ENCODE measurements at places on chromosomes 5 and 9. TPM values are rescaled to one million over a fixed set of nuclear protein-coding genes. Genes with fewer than 3 reads are reported as not detected.
A peak's percentile ranks its signal among the peaks of the same experiment; 100 is the strongest.

SLC6A7 gene
- total RNA-seq: not detected

IL9 gene
- total RNA-seq: not detected

PCDHB15 gene
- 4.8 TPM for total RNA-seq

KCNV2 gene
- total RNA-seq: not detected

IFNA13 gene
- total RNA-seq: not detected

SETD9 gene
- 20.8 TPM for total RNA-seq

RGMB gene
- 198 TPM for total RNA-seq

XPA gene
- total RNA-seq: 23.0 TPM

GRCh38 chr5:15387931-15388524 is 112.0 kb upstream of the FBXL7 start:
- H3K4me3 ChIP-seq: no peak overlapping the region
- no peaks in the 10 kb centered on the region for H3K36me3 ChIP-seq
- H3K27ac ChIP-seq: no peak overlapping the region
- no peaks in the 10 kb centered on the region for H3K27me3 ChIP-seq

DNA sequence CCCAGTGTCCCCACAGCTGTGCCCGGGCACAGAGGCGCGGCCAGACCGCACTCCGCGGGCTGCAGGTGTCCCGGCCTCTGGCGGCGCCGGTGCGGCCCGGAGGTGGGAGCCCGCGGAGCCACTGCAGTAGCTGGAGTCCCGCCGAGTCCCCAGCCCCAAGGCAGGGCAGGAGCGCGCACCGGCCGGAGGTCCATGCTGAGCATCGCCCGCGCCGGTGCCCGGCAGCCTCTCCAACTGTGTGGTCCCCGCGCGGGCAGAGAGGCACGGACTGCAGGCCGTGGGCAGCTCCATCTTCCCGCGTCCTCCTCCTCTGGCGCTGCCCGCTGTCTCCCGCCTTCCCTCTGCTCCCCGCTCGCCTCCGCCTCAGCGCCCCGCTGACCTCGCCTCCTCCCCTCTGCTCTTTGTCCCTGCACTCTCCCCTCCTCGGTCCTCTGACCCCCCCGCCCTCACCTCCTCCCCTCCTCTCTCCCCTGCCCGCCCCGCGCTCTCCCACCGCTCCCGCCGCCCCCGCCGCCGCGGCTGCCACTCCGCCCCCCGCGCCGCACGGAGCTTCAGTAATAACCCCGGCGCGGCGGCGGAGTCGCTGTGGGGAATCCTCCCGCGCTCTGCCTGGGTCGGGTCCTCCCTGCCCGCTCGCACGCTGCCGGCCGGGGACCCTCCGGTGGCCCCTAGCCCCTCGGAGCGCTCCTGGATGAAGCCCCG is at the start of gene ADAMTS16:
ADAMTS16 (plus strand) TSS at position 554 of the 702 bp plus-strand sequence; CDS start at position 692, 138 bp downstream.
- no peak for DNase-seq
- no peak within 1 kb of the TSS for H3K27ac ChIP-seq
- H3K4me3 ChIP-seq: peak within 1 kb of the TSS; percentile 44
- H3K36me3 ChIP-seq: no peaks in the 10 kb centered on the region
- H3K27me3 ChIP-seq: peaks cover 54% of the 10 kb centered on the region

DNA sequence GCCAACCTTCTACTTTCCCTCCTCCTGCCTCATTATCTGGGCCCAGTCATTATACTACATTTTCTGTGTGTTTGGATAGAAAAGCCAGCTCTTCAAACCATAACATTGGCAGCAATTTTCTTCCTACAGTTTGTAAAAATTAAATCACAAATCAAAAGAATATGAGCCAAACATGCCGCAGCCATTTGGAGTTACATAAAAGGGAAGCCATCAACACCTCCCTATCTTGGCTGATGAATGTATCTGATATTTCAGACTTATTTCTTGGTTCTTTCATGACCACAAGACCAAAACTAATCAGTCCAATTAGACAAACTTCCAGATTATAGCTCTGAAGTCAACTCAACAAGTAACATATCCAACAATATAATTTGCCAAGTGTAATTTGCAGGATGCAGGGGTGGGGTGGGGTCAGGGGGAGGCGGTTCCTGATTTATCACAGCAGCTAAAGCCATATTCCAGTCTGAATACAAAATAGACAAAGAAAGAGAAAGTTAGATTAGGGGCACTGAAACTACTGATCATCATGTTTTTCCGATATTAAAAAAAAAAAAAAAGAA is 89.4 kb upstream of the CNTLN start:
- H3K4me3 ChIP-seq: no peak overlapping the region
- DNase-seq: no peak
- no peak overlapping the region for H3K27ac ChIP-seq

GRCh38 chr9:26667882-26668281 is 224.7 kb downstream of the CAAP1 start:
- DNase-seq: no peak
- peaks cover 24% of the 10 kb centered on the region for H3K4me1 ChIP-seq
- H3K36me3 ChIP-seq: no peaks in the 10 kb centered on the region
- H3K27ac ChIP-seq: no peak overlapping the region
- no peak overlapping the region for H3K4me3 ChIP-seq

GRCh38 chr9:16442622-16443021 is 427.8 kb downstream of the BNC2 start:
- no peak overlapping the region for H3K4me3 ChIP-seq
- no peaks in the 10 kb centered on the region for H3K4me1 ChIP-seq
- H3K27ac ChIP-seq: no peak overlapping the region
- DNase-seq: no peak

DNA sequence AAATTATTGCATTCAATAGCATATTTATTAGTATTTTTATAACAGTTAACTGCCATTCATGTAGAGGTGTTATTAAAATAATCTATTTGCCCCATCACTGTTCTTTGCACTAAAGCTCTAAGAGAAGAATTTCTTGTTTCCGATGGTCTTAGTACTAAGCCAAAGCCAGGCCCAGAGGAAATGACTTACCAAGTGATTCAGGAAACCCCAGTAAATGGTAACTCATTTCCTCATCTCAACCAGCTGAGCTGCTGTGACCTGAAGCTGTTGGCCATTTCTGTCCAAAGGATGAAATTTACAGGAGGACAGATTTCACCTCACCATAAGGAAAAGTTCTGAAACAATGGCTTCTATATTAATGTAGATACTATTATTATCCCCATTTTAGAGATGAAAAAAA is 117.0 kb downstream of the PIK3R1 start:
- H3K4me3 ChIP-seq: no peak overlapping the region
- no peaks in the 10 kb centered on the region for H3K36me3 ChIP-seq

- peaks cover 32% of the 10 kb centered on the region for H3K36me3 ChIP-seq
- H3K4me1 ChIP-seq: peaks cover 63% of the 10 kb centered on the region
- no peak overlapping the region for H3K27ac ChIP-seq
Measured at GRCh38 chr5:172670444-172670843, 29.4 kb downstream of the NEURL1B start.

DNA sequence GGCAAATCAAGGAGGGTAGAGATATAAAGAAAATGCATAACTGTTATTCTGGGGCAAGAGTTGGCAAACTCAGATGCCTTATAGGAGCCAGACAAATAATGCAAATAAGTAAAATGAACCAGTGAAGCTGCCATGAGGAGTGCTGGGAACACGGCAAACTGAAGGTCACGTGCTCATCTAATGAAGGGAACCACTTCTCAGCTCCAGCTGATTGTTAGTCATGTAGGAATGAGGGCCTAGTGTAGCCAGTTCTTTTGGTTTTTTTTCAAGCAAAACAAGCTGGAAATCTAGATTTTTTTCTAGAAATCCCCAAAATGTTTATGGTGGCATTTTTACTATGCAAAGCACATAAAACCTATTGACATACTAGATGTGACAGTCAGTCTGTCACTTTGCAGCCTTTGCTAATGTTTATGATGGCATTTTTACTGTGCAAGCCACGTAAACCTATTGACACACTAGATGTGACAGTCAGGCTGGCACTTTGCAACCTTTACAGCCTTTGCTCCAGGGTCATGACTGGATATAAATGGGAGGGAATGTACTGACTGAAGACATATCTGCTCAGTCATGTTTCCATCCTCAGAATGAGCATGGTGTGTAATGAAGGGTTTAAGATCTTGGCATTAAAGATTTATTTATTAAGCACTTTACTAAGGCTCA is 39.4 kb downstream of the RUSC2 start:
- H3K27me3 ChIP-seq: no peaks in the 10 kb centered on the region
- H3K4me1 ChIP-seq: peaks cover 24% of the 10 kb centered on the region
- H3K4me3 ChIP-seq: no peak overlapping the region
- H3K27ac ChIP-seq: peak overlapping the region; percentile 16

- H3K4me1 ChIP-seq: peaks cover 30% of the 10 kb centered on the region
- H3K27me3 ChIP-seq: no peaks in the 10 kb centered on the region
- H3K4me3 ChIP-seq: peak overlapping the region; percentile 94
- peak; percentile 94 for DNase-seq
- no peaks in the 10 kb centered on the region for H3K36me3 ChIP-seq
Measured at GRCh38 chr5:98772415-98773213, 849 bp upstream of the RGMB start.

GRCh38 chr9:81182431-81182830 is 506.9 kb downstream of the TLE1 start:
- H3K36me3 ChIP-seq: no peaks in the 10 kb centered on the region
- peak overlapping the region; percentile 42 for H3K27ac ChIP-seq
- H3K4me3 ChIP-seq: no peak overlapping the region

DNA sequence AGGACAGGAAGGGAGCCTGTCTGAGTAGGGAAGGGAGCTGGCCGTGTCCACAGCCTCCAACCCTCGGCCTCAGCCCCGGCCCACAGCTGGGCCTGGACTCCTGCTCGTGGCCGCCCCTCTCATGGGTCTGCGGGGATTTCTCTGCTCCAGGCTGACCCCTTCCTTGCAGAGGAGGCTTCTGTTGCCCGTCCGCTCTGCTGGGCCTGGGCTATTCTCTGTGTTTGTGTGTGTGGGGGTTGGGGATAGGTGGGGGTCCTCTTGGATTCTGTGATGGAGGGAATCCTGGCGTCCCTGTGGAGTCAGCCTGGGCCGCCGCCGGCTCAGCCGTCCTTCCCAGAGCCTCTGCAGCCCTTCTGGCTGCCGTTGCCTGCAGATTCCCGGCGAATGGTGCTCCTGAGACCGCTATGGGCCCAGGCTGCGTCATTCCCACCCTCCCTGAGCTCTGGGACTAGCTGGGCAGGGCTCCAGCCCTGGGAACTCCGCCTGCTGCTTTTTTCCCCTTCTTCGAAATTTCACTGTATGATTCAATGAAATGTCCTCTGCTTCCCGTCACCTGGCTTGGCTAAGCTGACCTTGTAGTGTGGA is 64.2 kb downstream of the FGF18 start:
- DNase-seq: no peak
- H3K4me3 ChIP-seq: no peak overlapping the region
- no peaks in the 10 kb centered on the region for H3K36me3 ChIP-seq
- peaks cover 11% of the 10 kb centered on the region for H3K27me3 ChIP-seq

GRCh38 chr9:110499608-110500007 is 79.9 kb downstream of the SVEP1 start:
- no peak overlapping the region for H3K4me3 ChIP-seq
- no peak overlapping the region for H3K27ac ChIP-seq
- no peaks in the 10 kb centered on the region for H3K4me1 ChIP-seq
- H3K36me3 ChIP-seq: no peaks in the 10 kb centered on the region
- DNase-seq: no peak

- no peak overlapping the region for H3K4me3 ChIP-seq
- H3K36me3 ChIP-seq: no peaks in the 10 kb centered on the region
- H3K4me1 ChIP-seq: peaks cover 97% of the 10 kb centered on the region
- no peak overlapping the region for H3K27ac ChIP-seq
- H3K27me3 ChIP-seq: no peaks in the 10 kb centered on the region
- DNase-seq: no peak
Measured at GRCh38 chr5:136141561-136141960, 8.9 kb downstream of the SMAD5 start.

GRCh38 chr9:20031836-20032235 is 243.0 kb upstream of the SLC24A2 start:
- no peaks in the 10 kb centered on the region for H3K36me3 ChIP-seq
- peaks cover 25% of the 10 kb centered on the region for H3K4me1 ChIP-seq
- H3K27ac ChIP-seq: no peak overlapping the region
- DNase-seq: no peak
- H3K27me3 ChIP-seq: no peaks in the 10 kb centered on the region

Measured in esophagus muscularis mucosa (tissue), 4 donors.